Testis (tissue), 5 donors: ENCODE measurements at places on chromosomes 13 and 19.

- no peak for DNase-seq
These were observed 26.8 kb downstream of the PPP5C start for GRCh38 chr19:46373491-46374359.

- DNase-seq, result peak; percentile 50
These were observed 41.5 kb downstream of the ZNF682 start for GRCh38 chr19:19997656-19998268.

DNA sequence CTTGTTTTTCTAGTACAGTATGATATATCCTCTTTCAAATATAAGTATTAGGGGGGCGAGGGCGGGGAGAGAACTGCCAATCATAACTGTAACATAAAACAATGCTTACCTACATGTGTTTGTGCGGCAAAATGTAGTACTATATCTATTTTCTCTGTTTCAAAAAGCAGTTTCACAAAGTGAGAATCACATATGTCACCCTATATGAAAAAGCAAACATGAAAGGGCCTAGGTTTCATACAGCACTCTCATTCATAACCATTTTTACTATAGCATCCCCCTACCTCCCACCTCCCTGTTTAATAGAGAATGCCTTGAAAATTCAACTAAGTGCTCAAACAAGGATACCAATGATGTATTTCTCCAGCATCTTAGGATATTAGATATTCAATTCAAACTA, 5.2 kb downstream of the TGDS start:
- no peak for DNase-seq

DNA sequence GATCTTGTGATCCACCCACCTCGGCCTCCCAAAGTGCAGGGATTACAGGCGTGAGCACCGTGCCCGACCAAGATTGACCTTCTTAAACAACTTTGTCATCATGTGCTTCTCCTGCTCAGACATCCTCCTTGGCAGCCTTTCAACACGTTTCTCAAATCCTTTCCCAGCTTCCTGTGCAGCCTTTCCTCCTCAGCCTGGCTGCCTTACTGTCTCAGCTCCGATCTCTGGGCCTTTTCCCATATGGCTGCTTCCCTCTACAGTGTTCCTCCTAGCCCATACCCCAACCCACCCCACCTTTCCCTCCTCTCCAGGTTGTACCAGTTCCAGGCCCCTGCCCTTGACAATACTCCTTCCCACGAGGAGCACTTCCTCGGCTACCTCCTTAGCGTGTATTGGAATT, 7.2 kb downstream of the PHF11 start:
- DNase-seq, result no peak
